ENCODE measurements at places on chromosomes 5 and 9.
A peak's percentile ranks its signal among the peaks of the same experiment; 100 is the strongest.

DNA sequence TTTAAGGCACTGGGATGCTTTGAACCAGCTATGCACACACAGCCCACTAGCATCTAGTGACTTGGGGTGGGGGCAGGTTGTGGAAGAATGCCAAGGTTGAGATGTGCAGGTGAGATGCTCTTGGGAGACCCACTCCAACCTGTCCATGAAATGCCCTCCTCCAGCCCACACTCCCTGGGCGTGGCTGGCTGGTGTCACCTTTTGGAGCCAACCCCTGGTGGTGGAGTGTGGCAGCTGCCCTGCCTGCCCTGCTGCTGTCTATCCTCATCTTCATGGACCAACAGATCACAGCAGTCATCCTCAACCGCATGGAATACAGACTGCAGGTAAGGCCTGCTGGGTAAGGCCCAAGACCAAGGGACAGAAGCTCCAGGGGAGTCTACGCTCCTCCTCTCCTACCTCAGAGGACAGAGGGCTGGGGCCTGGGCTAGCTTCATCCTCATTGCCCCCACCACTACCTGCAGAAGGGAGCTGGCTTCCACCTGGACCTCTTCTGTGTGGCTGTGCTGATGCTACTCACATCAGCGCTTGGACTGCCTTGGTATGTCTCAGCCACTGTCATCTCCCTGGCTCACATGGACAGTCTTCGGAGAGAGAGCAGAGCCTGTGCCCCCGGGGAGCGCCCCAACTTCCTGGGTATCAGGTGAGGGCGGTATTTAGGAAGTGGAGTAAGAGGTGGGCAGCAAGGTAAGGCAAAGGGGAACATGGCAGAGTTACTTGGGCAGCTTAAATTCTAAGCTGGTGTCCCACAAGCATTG is 7.4 kb downstream of the SLC4A9 start:
- no peak for DNase-seq

GRCh38 chr9:34689512-34689911 is 1.6 kb downstream of the CCL19 start:
- DNase-seq, result no peak

DNA sequence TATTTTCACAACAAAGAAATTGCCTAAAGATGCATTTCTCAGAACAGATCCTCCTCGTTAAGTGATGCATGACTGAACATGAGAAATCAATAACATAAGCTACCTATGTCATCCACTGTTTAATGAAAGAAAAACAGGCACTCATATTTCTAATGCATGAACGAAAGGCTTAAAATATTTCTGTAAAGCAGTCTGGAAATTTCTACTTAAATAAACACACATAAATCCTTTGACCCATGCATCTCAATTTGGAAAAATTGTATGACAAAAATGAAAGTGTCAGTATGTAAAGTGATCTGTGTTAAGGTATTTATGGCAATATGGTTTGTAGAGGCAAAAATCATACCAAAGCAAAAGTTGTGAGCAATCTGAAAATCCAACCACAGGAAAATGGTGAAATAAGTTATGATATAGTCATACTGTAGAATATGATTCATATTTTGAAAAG is 399.2 kb upstream of the GRAMD2B start:
- no peak for DNase-seq

DNA sequence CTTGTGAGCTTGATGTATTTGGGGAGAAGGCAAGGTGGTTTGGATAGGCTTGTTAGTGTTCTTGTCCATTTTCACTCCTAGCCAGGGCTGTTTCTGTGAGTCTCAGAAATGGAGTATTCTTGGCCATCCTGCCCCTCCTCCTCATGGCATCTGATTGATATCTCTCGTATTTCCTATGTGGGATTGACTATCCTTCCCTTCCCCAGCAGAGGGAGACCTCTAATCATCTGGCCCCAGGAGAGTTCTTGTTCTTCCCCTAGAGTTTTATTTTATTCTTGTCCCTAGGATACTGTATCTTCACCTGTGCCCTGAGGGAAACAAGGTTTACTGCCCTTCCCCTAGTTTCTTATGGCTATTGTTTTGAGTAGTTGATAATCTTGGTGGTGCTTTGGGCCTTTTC is 114.4 kb downstream of the VPS13A start:
- DNase-seq, result peak; percentile 3

GRCh38 chr5:60482301-60482700 is 217.7 kb downstream of the DEPDC1B start:
- DNase-seq, result no peak

DNA sequence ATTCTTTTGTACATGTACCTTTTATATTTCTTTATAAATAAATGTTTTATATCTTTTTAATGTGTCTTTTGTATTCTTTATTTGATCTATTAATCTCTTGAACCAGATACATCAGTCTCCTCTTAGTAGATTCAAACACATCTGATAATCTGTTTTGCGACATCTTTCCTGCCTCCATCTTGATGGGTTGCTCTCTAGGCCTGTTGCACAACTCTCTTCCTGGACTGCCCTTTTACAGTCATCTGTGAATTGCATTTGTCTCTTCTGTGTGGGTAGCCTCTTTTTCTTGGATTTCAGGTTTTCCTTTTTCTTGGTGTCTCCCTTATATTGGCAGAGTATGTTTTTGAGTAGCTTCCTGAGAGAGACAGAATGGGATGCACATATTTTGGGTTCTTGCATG is 6.2 kb downstream of the ZFYVE16 start:
- DNase-seq, result no peak

DNA sequence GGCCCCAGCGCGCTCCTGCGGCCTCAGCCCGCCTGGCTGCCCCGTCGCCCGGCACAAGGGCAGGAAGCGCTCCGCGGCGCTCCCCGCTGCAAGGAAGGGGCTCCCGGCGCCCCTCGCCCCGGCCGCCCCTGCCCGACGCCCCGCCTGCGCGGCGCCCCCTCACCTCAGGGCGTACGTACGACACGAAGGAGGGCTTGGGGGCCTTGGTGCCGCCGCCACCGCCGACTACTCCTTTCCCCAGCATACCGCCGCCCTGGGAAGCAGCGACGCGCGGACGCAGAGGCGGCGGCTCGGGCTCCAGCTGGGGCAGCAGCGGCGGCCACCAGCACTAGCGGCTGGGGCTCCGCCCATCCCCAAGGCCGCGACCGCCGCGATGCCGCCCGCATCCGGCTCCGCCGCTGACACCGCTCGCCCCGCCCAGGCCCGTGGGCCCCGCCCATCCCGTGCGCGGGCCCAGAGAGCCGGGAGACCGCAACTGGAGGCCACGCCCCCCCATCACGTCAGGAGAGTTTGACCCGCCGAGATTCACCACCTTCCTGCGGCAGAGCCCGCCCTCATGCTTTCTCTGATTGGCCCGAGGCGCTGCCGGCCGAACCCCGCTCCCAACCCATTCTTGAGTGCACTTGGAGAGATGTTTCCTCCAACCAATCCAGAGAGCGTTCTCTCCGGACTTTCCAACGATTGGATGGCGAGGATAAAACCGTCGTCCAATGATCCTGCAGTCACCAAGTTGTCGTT is at the start of gene MTMR12:
Gene MTMR12 (minus strand): TSS at position 345 of the 738 bp plus-strand sequence. CDS start 101 bp downstream, at position 244.
- peak; percentile 100 for DNase-seq

DNA sequence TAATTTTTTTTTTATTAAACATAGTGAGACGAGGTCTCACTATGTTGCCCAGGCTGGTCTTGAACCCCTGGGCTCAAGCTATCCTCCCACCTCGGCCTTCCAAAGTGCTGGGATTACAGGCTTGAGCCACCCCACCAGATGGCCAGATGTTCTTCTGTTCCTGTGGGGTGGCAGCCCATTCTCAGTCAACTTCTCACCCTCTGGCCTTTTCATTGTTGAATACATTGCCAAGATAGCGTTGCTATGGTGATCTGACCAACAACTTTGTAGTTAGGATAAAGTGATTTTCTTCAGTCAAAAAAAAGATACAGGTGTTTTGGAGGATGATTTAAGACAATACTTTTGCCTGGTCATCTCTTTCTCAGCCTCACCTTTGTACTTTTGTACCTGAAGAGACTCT is 109.1 kb downstream of the EGFLAM start:
- DNase-seq, result no peak

- no peak for DNase-seq
Observed at GRCh38 chr5:152542741-152543140, 137.7 kb upstream of the NMUR2 start.

DNA sequence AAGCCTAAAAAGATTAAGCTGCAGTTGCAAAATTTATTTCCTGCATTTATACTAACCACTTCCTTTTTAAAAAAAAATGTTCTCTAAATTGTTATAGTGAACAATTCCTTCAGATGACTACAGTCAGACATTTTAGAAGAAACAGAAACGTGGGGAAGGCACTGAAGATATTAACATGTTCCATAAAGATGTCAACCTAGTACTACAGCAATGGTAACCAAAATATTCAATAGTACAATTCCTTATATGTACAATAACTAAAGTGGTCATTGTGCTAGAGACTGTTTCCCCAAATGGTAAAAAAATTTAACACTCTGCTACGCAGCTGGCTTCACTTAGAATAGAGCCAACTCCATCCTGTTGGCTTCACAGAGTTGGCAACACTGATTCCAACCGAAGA is 97.7 kb downstream of the FNBP1 start:
- DNase-seq, result no peak

- no peak for DNase-seq
Observed at GRCh38 chr5:147375151-147375550, 134.7 kb downstream of the DPYSL3 start.

DNA sequence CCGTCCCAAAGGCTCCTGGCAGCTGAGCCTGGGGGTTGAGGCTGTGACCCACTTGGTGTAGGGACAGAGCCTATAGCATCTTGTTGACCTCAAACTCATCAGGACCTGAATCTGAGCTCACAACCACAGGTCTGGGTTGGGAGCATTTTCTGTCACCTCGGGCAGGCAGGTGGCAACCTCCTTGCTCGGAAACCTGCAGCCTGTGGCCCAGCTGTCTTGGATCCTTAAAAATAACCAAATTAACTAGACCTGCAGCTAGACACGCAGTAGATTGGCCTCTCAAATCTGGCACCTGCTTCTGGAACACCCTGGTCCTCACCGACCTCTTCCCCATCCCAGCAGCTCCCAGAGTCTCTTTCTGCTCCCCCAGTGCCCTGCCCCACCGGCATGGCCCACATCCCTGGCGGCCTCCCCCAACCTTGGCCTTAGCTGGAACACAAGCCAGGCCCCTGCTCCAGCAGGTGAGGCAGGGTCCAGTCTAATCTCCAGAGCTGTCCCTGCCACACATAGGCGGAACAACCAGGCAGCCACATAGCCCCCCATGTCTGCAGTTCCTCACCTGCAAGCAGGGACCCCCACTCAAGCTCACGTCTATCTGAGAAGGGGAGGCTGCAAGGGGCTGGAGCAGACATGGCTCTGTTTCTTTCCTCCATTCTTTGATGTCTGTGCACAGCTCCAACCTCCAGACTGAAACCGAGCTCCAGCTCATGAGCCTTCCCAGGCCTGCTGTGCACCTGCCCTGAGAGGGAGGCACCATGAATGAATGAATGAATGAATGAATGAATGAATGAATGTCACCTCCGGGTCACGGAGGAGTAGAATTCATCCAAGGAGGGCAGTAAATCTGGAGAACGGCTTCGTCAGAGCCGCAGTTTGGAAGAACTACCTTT is 28.3 kb downstream of the PAEP start:
- no peak for DNase-seq

DNA sequence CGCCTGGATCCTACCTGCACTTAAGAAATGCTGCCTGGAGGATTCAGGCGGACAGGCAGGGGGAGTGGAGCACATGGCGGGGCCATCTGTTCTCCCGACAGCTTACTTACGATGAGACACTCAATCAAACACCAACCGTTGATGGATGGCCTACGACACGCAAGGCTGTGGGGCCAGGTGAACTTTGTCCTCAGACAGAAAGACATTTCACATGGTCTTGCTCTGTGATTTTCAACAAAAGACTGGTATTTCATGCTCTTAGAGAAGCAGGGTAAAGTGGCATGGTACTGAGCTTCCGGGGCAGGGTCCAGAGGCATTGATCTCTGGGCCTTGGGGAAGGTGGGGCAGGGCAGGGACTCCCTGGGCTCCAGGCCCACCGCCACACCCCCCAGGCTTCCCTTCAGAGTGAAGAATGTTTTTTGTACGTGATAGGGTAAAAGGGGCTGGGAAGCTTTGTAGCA is 9.1 kb upstream of the OLFM1 start:
- peak; percentile 80 for DNase-seq

GRCh38 chr9:23041466-23041865 is 594.8 kb downstream of the DMRTA1 start:
- no peak for DNase-seq

DNA sequence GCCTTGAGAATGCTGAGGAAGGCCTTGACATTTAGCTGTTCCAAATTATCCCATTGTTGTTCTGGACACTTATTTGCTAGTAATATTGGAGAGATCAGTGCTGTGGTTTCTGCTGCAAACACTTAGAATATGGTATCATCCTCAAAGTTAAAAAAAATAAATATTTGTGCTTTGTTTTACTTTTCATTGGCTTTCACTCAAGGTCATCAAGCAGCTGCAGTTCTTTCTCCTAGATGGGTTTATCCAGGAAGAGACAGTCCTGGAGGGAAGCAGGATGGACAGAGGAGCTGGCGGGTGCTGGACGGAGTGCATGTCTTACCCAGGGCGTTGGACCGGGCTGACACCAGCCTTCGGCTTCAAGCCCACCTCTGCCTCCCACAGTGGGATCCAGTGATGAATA is 193.6 kb downstream of the MTRR start:
- DNase-seq, result no peak

- DNase-seq, result peak; percentile 67
Observed at GRCh38 chr9:93302586-93303257, 118.8 kb downstream of the WNK2 start.

- DNase-seq, result no peak
Observed at GRCh38 chr5:116288524-116288923, 203.7 kb downstream of the COMMD10 start.

DNA sequence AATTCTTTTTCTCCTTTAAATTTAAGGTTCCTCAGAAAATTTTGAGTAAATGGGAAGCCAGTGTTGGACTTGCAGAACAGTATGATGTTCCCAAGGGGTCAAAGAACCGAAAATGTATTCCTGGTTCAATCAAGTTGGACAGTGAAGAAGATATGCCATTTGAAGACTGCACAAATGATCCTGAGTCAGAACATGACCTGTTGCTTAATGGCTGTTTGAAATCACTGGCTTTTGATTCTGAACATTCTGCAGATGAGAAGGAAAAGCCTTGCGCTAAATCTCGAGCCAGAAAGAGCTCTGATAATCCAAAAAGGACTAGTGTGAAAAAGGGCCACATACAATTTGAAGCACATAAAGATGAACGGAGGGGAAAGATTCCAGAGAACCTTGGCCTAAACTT is 76.0 kb downstream of the NSD1 start:
- DNase-seq, result no peak

DNA sequence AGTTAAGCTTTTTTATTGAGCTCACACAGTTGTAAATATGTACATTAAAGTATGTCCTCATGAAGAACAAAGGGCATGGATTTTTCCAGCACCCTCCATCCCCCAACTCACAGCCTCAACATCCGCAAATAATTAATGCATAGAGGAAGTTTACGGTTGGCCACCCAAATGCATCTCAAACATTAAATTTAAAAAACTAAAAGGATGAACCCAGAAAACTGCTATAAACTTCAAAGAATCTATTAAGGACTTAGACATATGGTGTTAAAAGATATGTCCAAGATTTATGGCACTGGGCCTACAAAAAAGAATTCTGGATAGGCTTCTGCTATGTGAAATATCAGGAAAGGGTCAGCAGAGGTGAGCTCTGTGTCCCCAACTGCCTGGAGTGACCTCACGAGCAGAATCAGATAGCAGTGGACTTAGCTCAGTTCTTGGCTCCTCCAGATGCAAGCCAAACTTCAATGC is 54.0 kb upstream of the TNC start:
- no peak for DNase-seq

- no peak for DNase-seq
Observed at GRCh38 chr5:14449052-14449661, 132.4 kb upstream of the OTULINL start.
